HuH-7.5 (cell line): ENCODE measurements at places on chromosomes 12 and 14.
A peak's percentile ranks its signal among the peaks of the same experiment; 100 is the strongest.

GRCh38 chr12:28996688-28997087, 152.4 kb upstream of the FAR2 start:
- DNase-seq: no peak

GRCh38 chr14:89447182-89447944, 30.3 kb upstream of the FOXN3 start:
- DNase-seq: no peak

DNA sequence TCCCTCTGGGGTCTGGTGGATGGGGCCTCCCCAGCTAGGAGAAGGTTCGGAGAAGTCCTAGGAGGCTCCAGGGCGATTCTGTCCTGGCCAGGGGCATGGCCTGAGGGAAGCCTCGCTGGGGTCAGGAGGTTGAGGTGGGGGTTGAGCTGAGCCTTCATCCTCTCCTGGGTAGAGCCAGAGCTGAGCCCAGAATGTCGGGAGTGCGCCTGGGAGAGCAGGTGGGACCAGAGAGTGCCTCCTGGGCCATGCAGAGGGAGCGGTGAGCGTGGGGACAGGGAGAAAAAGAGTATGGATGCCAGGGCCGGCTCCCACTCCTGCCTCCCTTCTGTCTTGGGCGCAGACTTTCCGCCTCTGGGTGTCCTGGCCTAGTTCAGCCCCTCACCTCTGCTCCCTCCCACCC, 13.1 kb downstream of the RPS6KL1 start:
- DNase-seq: no peak

- no peak for DNase-seq
Observed at GRCh38 chr12:82596483-82596882, 90.2 kb upstream of the TMTC2 start.

- DNase-seq: no peak
Observed at GRCh38 chr14:93944348-93945069, 17.4 kb downstream of the FAM181A start.

DNA sequence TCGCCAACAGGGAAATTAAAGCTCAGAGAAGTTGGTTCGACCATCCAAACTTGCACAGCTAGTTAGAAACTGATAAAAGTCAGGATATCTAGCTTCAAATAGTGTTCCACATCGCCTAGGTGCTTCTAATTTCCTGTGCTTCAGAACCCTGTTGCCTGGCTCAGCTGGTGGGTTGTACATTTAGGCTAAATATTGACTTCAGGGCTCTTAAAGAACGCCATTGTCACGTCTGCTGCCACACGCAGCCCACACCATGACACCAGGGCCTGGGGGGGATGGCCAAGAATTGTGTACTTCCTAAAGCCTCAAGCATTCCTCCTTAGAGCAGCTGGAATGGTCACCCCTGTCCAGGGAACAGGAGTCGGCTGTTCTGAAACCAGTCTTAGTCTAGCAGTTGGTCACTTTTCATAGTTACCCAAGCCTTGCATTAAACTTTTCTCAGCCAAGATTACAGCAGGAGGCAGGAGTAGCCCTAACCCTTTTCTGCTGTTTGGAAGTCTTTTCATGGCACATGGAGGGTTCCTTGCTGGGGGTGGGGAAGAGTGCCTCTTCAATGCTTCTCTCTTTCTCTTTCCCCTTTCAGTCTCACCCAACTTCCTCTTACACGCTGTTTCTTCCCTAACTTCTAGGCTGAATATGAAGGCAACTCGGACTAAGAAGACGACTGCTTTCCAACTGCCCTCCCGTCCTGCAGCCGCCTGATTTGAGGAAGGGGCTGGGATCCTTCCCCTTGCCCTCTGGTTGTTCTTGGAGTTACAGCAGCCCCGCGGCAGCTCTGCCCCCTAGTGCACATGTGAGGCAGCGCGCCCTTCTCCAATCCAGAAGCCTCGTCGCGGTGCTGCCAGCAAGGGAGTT, 17.1 kb downstream of the FOS start:
- DNase-seq: peak; percentile 54

GRCh38 chr12:121223292-121224285, 13.7 kb downstream of the P2RX4 start:
- DNase-seq: no peak

DNA sequence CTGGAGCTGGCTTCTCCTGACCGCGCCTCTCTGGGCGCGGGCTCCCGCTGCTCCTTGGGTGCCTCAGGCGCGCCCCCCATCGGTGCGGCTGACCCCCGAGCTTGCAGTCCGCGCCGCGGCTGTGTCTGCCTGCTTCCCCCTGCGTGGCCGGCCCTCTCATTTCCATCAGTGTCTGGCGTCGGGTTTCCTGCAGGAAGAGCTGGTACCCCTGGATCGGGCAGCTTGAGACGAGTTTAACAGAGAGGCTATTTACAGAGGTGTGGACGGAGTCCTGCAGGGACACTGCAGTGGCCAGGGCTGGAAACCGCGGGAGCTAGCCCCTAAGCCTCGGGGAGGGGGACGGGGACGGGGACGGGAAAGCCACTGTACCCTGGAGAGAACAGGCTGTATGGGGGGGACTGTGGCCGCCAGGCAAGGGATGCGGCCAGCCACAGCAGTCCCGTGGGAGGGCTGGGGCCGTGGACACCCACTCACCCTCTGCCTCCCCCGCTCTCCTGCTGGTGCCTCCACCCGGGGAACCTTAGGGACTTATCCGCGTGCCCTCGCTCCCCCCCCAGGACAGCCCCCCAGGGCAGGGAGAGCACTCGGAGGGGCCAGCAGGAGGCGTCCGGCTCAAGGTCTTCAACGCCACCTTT, 3.7 kb upstream of the CACNA2D4 start:
- peak; percentile 71 for DNase-seq

GRCh38 chr14:65849091-65849490, 436.6 kb downstream of the FUT8 start:
- DNase-seq: no peak

GRCh38 chr12:131894981-131895639, 688 bp downstream of the ULK1 start:
- DNase-seq: peak; percentile 58

DNA sequence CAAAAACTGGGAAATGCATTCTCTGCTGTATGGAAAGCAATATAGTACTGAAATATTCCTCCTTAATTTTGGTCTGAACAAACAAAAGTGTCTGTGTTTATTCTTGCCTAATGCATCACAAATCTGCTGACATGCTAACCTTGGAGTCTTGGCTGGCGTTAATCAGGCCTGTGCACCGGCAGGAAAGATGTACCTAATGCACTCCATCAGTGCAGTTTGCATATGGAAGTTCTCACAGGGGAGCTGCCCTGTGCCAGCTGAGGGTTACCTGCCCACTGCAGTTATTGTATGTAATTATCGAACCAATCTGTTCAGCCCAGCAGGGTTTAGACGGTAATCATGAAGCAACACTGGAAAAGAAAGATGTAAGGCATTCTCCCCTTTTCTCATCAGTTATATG, 76.9 kb downstream of the VRK1 start:
- no peak for DNase-seq

DNA sequence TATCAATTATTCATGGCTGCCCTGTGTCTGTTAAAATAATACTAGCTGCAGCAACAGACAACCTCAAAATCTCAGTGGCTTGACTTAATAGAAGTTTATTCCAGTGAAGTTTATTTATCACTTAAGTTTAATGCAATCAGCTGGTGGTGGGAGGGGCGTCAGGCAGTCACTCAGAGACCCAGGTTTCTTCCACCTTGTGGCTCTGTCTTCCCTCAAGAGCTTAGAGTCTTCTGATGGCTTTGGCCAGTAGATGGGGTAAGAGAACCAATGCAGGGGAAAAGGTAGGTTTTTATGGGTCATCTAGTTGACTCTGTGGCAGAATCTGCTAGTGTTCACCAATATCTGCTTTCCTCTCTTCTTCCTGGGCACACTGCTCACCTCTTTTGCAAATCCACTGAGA, 668.9 kb downstream of the AACS start:
- DNase-seq: no peak

DNA sequence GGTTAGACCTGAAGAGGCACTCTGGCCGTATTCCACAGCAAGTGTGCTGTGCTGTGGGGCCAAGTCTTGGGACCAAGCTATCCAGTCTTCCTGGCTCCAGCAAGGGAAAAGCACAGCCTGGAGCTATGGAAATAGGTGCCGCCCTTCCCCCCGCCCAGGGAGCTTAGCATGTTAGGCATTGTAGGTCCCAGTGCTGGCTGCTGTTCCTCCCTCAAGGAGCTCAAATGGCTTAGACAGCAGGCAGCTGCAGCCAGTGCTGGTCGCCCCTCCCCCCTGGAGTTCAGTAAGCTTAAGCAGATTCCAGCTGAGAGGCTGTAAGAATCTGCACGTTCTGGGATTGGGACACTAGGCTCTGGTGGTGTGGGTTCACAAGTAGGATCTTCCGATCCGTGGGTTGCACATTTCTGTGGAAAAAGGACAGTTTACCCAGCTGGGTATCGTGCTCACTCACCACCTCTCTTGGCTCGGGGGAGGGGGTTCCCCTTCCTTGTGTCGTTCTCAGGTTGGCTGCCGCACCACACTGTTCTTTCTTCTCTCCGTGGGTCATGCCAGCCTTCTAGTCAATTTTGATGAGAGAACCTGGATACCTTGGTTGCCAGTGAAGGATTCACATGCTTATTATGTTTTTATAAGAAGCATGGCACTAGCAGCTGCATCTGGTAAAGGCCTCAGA, 127.3 kb downstream of the CNTN1 start:
- DNase-seq: no peak

GRCh38 chr14:87483271-87484260, 509.4 kb downstream of the GALC start:
- DNase-seq: no peak

DNA sequence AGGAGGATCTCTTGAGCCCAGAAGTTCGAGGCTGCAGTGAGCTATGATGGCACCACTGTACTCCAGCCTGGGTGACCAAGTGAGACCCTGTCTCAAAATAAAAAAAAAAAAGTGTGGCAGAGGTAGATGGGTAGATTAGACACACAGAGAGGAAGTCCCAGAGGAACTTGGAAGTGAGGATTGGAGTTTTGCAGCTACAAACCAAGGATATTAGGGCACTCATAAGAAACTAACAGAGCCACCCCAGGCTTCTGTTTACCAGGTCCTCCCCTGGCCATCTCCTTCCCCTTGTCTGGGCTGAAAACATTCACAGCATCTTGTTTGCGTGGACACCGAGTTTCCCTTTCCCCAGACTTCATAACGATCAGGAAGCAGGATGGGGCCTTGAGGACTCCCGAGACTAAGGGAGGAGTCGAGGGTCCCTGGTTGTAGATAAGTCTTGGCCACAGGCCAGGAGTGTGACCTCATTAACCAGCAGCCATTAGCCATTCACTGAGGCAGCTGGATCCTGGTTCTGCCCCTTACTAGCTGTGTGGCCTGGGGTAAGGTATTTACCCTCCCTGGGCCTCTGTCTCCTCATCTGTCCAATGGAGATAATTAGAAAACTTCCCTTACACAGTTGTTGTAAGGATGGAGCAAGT, 2.1 kb downstream of the MAP1LC3B2 start:
- no peak for DNase-seq

GRCh38 chr14:99630202-99630601, 14.7 kb upstream of the HHIPL1 start:
- DNase-seq: no peak

- peak; percentile 19 for DNase-seq
Observed at GRCh38 chr12:55019784-55020183, at the start of gene NEUROD4. TSS of gene NEUROD4 (plus strand) at chr12:55019974. CDS start at chr12:55026440, 6,466 bp downstream.

DNA sequence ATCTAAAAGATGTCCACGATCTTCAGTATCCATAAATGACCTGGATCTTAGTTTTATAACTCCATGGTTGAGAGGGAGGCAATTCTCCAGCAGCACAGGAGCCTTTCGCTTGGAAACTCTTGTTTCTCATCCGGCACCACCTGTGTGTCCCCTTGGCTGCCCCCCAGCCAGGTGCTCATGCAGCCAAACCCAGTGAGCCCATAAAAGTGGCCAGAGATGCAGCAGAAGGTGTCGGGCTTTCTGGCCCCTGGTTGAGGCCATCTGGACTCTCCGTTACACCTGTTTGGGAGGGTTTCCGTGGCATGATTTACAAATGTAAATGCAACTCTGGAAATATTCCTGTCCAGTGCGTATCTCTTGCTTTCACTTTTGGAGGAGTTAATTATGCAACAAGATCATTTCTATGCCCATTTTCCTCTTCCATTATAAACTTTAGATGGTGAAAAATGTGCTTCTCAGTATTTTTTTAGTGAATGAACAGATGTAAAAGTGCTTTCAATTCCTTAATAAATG, 291.1 kb downstream of the DIO2 start:
- no peak for DNase-seq

GRCh38 chr12:104510873-104511440, 54.2 kb downstream of the CHST11 start:
- no peak for DNase-seq

- DNase-seq: no peak
Observed at GRCh38 chr14:21525571-21525961, 580 bp downstream of the SALL2 start.

GRCh38 chr14:24052656-24053547, 1.1 kb downstream of the CARMIL3 start:
- DNase-seq: no peak

- no peak for DNase-seq
Observed at GRCh38 chr14:62187265-62187664, 425.0 kb downstream of the SNAPC1 start.

- no peak for DNase-seq
Observed at GRCh38 chr14:20623798-20624197, 17.7 kb downstream of the OR6S1 start.

DNA sequence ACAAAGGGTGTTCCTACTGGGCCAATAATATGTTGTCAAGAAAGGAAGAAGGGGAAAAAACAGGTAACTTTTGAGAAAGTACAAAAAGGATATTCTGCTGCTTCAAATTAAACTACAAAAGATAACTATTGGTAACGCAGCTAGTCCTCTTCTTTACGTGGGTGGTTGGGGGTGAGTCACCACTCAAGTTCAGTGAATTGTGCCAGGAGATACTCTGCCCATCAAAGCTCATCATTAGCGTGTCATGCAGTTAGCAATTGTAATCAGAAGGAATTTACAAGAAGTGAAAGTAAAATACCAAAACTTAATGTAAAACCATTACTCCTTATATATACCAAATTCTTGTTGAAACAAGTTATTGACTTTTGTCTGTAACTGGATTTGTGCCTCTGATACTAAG, 342.0 kb downstream of the NPAS3 start:
- DNase-seq: no peak

- DNase-seq: no peak
Observed at GRCh38 chr14:103250874-103251273, 83.2 kb upstream of the EIF5 start.

DNA sequence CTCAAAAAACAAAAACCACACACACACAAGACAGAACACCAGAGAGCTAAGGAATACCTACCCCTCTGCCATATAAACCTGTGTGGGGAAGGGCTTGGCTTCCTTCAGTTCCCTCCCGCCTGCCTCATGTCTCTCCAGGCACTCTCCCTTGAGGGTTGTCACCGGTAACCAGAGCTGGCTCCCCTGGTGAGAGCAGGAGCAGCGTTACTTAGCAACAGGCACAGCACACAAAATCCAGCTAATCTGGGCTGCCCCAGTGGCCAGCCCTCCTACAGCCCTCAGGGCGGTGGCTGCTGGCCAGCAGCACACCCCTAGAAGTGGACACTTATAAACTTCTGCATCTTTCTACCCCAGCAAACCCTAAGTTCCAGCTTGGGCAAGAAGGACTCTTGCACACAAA, 21.6 kb upstream of the NR4A1 start:
- DNase-seq: no peak
